ENCODE measurements at places on chromosomes 2 and 18.

DNA sequence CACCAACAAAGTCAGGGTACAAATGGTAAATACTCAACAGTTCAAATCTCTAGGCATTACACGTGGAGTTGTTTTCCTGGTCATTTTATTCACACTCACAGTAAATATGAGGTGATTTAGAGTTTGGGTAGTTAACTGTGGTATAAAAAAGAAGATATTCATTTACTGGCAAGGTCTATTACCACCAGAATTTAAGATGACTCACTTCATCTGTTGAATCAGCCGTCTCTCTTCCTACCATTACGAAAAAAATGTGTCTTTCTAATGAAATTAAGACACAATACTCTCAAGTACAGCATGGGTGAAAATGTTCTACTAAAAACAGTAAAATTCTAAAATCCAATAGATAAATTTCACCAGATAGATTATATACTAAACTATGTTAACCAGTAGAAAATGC lies 21.0 kb upstream of the GPR75 start:
- DNase-seq: no peak

DNA sequence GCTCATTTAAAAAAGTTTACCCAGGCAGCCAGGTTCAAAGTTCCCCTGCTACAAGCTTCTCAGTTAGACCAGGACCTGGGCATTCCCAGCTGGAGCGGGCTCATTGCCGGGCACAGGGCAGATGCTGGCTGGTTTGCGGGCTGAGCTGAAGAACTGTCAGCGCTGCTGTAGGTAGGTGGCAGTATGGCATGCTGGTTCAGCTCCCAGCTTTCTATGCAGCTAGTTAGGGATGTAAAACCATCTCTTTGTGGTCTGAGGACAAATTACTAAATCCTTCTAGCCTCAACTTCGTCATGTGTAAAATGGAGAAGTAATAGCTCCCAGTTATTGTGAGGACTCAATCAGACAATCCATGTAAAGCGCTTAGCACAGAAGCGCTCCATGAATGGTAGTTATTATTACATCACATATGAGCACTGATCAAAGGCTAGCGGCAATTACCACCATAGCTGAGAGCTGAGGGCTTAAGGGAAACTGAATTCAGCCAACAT lies 2.4 kb upstream of the LDLRAD4 start:
- no peak for DNase-seq

- no peak for DNase-seq
Measured at GRCh38 chr2:42809131-42809818, 16.9 kb upstream of the HAAO start.

- DNase-seq: no peak
Measured at GRCh38 chr2:187594801-187595200, 40.6 kb upstream of the TFPI start.

DNA sequence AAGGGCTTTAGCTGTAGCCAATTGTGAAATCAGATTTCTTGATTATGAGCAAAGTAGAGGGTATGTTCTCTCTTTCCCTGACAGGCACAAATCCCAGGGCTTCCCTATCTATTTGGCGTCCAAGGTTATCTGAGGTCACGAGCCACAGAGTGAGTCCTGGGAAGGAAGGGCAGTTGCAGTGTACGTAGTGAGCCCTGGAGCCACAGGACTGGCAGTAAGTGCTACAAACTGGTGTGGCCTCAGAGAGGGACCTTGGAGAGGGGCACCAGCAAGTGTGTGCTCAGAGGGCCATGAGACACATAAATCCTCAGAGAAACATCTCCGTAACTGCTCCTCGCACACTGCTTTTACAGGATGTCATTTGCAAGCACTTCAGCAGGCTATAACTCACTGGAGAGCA lies 115.5 kb upstream of the SH3BP4 start:
- no peak for DNase-seq

- no peak for DNase-seq
Measured at GRCh38 chr2:219155054-219155644, 5.5 kb downstream of the NHEJ1 start.

GRCh38 chr18:48696218-48696617 lies 157.4 kb downstream of the CTIF start:
- DNase-seq: no peak

- DNase-seq: no peak
Measured at GRCh38 chr2:128715360-128715759, 396.7 kb upstream of the HS6ST1 start.

DNA sequence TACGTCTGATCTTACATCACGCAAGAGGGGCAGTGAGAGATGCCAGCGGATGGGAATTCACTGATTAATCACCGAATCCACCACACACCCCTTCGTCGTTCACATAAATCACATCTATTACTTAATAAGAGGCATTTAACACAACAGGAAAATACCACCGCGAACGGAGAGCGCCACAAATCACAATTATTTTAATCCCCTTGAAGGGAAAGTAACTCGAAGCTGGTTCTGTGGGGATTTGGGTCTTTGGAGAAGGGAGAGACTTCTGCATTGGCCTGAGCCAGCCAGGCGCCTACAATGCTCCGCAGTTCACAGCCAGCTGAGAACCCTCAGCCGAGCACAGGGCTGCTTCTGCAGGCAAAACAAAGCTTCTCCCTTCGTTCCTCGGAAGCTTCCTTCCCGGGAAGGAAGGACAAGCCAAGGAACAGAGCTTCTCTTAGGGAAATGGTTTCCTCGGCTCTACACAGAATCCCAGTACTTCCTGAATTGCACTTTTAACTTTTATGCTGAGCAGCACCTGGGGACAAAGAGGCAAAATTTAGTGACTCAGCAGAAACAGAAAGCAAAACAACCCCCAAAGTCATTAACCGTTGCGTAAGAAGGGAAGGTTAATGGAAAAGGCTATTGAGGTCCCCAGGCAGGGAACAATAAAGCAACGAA lies at the start of gene LRP1B:
TSS of gene LRP1B (minus strand) at position 7 of the 660 bp plus-strand sequence. CDS start 287 bp downstream, outside the sequence.
- DNase-seq: no peak

GRCh38 chr2:68253219-68254068 lies 1.1 kb upstream of the PPP3R1 start:
- DNase-seq: no peak

DNA sequence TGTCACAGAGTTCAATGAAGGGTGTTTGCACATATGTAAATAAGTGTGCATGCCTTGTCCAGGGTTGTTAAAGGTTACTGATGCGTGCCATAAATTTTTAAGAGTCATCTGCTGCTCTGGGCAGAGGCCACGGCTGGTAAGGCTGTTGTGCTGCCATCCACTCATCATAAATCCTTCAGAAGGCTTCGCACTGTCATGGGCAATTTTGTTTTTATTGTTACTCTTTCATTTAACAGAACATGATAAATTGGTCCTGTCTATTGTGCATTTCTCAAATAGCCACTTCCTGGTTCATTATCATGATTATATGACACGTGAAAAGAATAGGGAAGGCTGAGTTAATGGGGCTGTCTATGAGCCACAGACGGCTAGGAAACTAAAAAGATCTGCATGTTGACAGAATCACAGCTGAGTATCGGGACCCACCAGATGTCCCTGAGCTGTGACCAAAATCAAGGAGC lies 634.3 kb upstream of the SOX11 start:
- DNase-seq: no peak

GRCh38 chr2:140841141-140841540 lies 1289.7 kb downstream of the LRP1B start:
- DNase-seq: no peak

DNA sequence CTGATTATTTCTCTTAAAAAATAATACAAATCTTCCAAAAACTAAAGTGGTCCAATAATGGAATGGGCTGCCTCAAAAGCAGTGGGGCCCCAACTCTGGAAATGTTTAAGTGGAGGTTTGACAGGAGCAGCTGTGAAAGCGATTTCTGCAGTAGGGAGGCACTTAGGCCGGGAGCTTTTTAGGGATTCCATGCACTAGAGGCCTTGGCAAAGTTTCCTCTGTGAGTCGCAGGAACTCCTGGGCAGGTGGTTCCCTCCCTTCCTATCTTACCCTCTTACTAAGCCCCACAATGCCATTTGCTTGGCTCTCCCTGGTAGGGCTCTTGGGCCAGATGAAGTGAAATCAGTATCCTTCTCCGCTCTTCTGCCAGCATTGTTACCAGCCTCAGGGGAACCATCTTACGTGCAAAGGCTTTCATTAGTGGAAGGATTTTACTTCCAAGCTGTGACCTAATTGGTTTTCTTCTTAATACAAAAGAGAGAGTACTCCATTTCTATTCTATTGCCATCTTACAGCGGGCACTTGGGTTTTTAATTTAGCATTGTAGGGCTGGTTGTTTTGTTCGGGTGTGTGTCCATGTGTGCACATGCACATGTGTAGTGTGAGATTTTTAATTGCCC lies 34.3 kb upstream of the C18orf32 start:
- DNase-seq: no peak

DNA sequence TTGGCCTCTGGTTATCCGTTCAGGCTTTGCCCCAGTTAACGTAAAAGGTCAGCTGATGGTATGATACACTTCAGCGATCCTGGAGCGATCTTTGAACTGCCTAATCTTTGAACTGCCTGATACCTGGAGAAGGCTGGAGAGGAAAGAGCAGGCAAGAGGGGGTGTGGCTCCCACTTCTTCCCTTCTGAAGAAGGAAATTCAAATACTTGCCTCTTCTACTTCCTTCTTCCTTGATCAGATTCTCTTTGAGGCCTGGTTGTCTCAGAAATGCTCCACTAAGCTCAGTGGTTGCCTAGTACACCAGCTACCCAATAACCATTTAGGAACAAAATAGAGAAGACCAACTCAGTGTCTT lies 619 bp downstream of the GALM start:
- no peak for DNase-seq

GRCh38 chr2:106104332-106105062 lies 89.6 kb downstream of the UXS1 start:
- DNase-seq: no peak

DNA sequence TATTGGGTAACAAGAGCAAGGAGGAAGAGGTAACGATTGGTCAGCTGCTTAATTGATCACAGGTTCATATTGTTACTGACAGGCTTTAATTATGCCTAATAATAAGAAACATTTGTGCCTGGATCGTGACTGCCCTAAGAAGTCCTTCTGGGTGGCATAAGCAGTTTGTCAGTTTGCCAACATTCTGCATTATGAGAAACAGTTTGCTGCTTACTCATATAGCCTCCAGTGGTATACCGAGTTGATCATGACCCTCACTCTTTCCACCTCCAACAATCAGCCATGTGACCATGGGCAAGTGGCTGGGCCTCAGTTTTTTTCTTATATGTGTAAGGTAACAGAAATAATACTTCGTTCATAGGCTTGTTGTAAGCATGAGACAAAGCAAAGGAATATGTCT lies 96.6 kb upstream of the CABLES1 start:
- no peak for DNase-seq

GRCh38 chr18:10099539-10100140 lies 185.8 kb downstream of the VAPA start:
- no peak for DNase-seq

DNA sequence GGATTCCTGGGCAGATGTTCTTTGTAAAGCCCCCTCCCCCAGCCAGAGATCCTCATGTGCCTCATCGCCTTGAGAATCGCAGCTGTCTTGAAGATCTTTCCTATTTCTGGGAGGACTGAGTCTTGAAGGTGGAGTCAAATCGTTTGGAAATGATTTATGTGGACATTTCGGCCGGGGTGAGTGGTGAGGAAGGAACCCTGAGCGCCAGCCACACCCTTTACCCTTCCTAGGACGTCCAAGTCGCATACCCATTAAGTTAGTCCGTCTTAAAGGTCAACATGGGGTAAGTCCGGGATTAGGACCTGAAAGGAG lies 84.9 kb upstream of the ZCCHC2 start:
- no peak for DNase-seq

- no peak for DNase-seq
Measured at GRCh38 chr2:28665041-28665704, 86.5 kb upstream of the PPP1CB start.

DNA sequence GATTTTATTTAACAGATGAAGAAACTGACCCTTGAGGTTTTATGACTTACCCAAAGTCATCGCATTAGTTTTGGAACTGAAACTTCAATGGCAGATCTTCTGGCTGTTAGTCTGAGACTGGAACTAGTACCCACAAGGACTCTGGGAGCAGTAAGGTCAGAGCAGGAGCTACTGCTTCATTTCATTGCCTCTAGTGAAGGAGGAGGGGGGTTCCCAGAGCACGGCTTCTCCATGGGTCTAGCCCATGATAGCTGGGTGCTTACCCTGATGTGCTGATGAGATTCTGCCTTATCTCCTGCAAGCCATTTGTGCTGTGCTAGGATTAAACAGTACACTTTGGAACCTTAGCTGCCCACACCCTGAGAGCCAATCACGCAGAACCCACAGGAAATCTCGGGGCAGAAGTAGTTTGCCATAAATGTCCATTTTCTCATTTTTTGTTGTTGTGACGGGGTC lies 5.4 kb upstream of the RNASEH1 start:
- DNase-seq: no peak

GRCh38 chr18:75678627-75679026 lies 251.1 kb upstream of the SMIM21 start:
- no peak for DNase-seq

DNA sequence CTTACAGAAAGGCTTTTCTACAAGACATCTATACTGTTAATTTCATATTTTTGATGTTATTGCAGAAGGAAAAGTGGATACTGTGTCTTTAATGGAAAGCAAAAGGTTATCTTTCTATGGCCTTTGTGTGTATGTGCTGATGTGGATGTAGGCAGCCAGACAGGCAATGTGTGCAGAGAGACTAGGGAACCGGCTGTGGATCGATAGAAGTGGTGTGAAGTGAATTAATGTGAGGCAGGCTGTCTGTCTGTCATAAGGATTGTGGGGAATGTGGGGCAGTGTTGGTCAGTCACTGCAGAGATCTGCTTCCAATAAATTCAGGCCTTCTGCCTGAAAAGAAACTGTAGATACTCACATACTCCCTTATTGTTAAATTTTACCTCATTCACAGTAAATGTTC lies 156.7 kb downstream of the WDR7 start:
- DNase-seq: no peak

DNA sequence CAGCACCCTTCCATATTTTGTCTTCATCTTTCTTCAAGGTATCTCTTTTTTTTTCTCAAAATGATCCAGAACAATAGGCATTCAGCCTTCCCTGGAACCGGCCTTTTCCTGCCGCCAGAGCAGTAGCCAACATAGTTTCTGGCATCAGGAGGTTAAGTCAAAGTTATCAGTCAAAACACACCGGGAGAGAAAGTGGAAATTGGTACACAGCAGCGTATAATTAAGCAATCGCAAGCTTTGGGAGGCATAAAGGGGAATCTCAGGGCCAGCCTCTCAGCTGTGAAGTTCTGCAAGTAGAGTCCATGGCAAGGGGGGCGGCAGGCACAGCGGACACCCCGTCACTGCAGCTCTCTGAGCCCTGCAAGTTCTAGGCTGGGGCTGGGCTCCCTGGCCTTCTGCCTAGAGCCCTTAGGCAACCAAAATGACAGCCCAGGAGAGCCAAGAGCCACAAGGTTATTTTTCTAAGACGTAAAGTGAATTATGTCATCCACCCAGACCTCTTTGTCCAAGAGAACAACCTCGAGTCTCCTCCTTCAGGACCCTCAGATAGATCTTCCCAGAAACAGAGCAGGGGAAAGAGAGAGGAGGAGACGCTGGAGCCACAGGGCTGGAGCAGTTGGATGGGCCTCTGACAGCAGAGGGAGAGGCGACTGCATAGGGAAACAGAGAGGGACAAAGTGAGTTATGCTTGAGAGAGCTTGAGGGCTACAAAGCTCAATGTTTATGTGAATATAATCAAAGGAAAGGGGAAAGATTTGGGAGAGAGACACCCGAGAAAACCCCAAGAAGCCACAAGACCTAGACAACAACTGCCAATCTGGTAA lies 114.7 kb downstream of the BCL2L11 start:
- no peak for DNase-seq
